HFFc6 (cell line): ENCODE measurements at places on chromosomes 4 and X. TPM values are rescaled to one million over a fixed set of nuclear protein-coding genes. Genes with fewer than 3 reads are reported as not detected.
A peak's percentile ranks its signal among the peaks of the same experiment; 100 is the strongest.

The LPAR4 gene
- total RNA-seq = not detected in 3 replicates

The SERPINA7 gene
- not detected in 3 replicates for total RNA-seq

The EDA gene
- total RNA-seq = 0.11 to 0.42 TPM (median 0.14 TPM) in 3 replicates

The ATP10D gene
- total RNA-seq = 60.2 to 70.7 TPM (median 60.6 TPM) in 3 replicates

The PF4V1 gene
- total RNA-seq = not detected in 3 replicates

The HEPH gene
- not detected in 3 replicates for total RNA-seq

GRCh38 chr4:4631150-4631549 is 89.3 kb upstream of the STX18 start:
- no peak overlapping the region for H3K27ac ChIP-seq

DNA sequence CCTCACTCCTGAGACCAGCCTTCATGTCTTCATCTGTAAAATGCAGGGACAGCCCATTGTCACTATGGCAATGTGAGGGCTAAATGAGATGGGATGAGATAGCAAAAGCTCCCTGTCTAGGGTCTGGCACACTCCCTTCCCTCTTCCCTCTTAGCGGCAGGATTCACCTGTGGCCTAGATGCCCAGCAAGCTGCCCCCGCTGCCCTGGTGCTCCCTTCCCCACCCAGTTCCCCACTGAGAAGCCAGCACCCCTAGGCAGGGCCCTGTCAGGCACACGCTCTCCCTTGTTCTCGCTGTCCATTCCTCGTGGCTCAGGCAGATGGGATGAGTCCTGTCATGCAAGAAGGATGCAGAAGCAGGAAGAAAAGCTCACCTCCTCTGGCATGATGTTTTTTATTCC is 49.2 kb upstream of the PJA1 start:
- H3K27me3 ChIP-seq = peaks cover 7% of the 10 kb centered on the region
- H3K4me3 ChIP-seq = no peak overlapping the region
- H3K27ac ChIP-seq = no peak overlapping the region

GRCh38 chrX:32280489-32280888 is 930.9 kb downstream of the DMD start:
- H3K36me3 ChIP-seq = no peaks in the 10 kb centered on the region
- no peak for DNase-seq
- no peak overlapping the region for H3K27ac ChIP-seq
- H3K4me1 ChIP-seq = no peaks in the 10 kb centered on the region
- no peaks in the 10 kb centered on the region for H3K27me3 ChIP-seq

- DNase-seq = no peak
- H3K27ac ChIP-seq = no peak overlapping the region; the same call in 1 of the 2 replicates
- peaks cover 4% of the 10 kb centered on the region; the same call in 1 of the 2 replicates for H3K27me3 ChIP-seq
Observed at GRCh38 chr4:80207664-80208063, 10.4 kb downstream of the PRDM8 start.

- DNase-seq = peak; percentile 76
- H3K4me3 ChIP-seq = no peak overlapping the region
- peak overlapping the region; percentile 7; the same call in 1 of the 2 replicates for H3K27ac ChIP-seq
Observed at GRCh38 chr4:119748853-119749252, 120.2 kb upstream of the PDE5A start.

DNA sequence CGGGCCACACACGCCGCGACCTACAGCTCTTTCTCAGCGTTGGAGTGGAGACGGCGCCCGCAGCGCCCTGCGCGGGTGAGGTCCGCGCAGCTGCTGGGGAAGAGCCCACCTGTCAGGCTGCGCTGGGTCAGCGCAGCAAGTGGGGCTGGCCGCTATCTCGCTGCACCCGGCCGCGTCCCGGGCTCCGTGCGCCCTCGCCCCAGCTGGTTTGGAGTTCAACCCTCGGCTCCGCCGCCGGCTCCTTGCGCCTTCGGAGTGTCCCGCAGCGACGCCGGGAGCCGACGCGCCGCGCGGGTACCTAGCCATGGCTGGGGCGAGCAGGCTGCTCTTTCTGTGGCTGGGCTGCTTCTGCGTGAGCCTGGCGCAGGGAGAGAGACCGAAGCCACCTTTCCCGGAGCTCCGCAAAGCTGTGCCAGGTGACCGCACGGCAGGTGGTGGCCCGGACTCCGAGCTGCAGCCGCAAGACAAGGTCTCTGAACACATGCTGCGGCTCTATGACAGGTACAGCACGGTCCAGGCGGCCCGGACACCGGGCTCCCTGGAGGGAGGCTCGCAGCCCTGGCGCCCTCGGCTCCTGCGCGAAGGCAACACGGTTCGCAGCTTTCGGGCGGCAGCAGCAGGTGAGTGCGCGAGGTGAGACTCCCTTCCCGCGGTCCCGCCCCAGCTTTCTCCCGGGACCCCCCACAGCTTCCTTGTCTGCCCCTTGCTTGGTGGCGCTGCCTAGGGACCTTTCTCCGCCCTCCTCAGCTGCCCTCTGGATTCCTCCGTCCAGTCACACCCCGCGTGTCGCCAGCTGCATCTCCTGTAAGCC is 678 bp downstream of the BMP3 start:
- no peaks in the 10 kb centered on the region for H3K36me3 ChIP-seq
- DNase-seq = no peak
- H3K27me3 ChIP-seq = peaks cover 28% of the 10 kb centered on the region
- peak overlapping the region; percentile 90 for H3K4me3 ChIP-seq

GRCh38 chr4:6892190-6892908 is 17.3 kb upstream of the TBC1D14 start:
- H3K4me3 ChIP-seq = no peak overlapping the region
- H3K36me3 ChIP-seq = peaks cover 6% of the 10 kb centered on the region; the same call in 1 of the 2 replicates
- DNase-seq = peak; percentile 35
- H3K27me3 ChIP-seq = peaks cover 4% of the 10 kb centered on the region
- H3K27ac ChIP-seq = peak overlapping the region; percentile 49

DNA sequence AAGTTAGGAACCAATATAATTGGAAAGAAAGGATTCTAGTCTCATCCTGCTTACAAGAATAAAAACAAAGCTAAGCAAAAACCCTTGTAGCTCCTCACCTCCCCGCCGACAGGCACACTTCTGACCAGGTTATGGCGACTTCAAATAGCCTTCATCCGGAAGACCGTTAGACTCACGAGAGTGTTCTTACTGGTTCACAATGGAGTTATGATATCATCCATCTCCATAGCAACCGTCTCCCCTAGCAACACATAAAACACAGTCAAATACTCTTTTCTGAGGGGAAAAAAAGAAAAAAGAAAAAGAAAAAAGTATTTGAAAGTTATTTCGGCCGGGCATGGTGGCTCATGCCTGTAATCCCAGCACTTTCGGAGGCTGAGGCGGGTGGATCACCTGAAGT is at the start of gene IL13RA2:
TSS of gene IL13RA2 (minus strand) at position 162 of the 400 bp plus-strand sequence. CDS start 347 bp downstream, outside the sequence.
- H3K4me3 ChIP-seq = no peak within 1 kb of the TSS
- no peak for DNase-seq
- no peaks in the 10 kb centered on the region for H3K36me3 ChIP-seq
- H3K4me1 ChIP-seq = peaks cover 64% of the 10 kb centered on the region
- peak within 1 kb of the TSS; percentile 84 for H3K27ac ChIP-seq

GRCh38 chrX:70088751-70089150 is 26.5 kb downstream of the OTUD6A start:
- no peaks in the 10 kb centered on the region for H3K36me3 ChIP-seq
- no peak for DNase-seq
- H3K4me3 ChIP-seq = no peak overlapping the region

- peaks cover 1% of the 10 kb centered on the region; the same call in 1 of the 2 replicates for H3K27me3 ChIP-seq
- no peaks in the 10 kb centered on the region for H3K4me1 ChIP-seq
- no peak overlapping the region for H3K27ac ChIP-seq
- no peak overlapping the region for H3K4me3 ChIP-seq
- no peak for DNase-seq
Observed at GRCh38 chrX:6227453-6227835, 1.2 kb downstream of the NLGN4X start.

GRCh38 chr4:36042122-36042970 is 202.0 kb downstream of the ARAP2 start:
- DNase-seq = no peak
- H3K4me1 ChIP-seq = no peaks in the 10 kb centered on the region
- no peak overlapping the region for H3K27ac ChIP-seq
- no peak overlapping the region for H3K4me3 ChIP-seq

DNA sequence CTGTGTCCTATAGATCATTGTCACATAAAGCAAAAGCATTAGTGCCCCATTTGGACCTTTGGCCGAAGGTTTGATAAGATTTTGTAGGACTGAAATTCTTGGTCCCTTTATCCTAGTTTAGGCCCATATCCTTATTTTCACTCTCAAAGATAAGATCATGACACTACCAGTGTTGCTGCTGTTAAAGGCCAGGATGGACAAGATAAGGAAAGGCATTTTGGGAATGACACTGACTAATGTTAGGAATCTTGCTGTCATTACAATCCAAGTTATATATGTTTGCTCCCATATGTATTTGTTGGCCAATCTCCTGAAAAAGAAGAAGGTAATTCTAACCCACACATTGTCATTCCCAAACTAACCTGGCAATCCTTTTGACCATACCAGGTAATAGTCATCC is 101.3 kb upstream of the VAMP7 start:
- no peaks in the 10 kb centered on the region for H3K27me3 ChIP-seq
- no peak overlapping the region for H3K4me3 ChIP-seq
- no peaks in the 10 kb centered on the region for H3K36me3 ChIP-seq
- DNase-seq = no peak
- H3K4me1 ChIP-seq = no peaks in the 10 kb centered on the region
